Head of caudate nucleus (tissue), 42 donors: ENCODE measurements at places on chromosomes 4 and X.

DNA sequence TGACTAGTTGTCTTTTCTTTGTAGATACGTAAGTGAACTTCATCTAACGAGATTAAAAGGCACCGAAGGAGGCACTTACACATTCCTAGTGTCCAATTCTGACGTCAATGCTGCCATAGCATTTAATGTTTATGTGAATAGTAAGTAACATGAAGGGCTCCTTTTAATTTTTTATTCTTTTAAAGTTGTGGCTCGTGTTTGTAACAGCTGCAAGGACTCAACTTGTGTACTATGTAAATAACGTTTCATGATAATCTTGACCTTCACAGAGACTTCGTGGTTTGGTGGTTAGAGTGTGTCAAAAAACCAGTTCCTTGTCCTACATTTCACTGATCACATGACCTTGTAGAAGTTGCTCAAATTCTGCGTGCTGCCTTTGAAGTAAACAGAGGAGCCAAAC, 51.6 kb downstream of the KIT start:
- DNase-seq: no peak

DNA sequence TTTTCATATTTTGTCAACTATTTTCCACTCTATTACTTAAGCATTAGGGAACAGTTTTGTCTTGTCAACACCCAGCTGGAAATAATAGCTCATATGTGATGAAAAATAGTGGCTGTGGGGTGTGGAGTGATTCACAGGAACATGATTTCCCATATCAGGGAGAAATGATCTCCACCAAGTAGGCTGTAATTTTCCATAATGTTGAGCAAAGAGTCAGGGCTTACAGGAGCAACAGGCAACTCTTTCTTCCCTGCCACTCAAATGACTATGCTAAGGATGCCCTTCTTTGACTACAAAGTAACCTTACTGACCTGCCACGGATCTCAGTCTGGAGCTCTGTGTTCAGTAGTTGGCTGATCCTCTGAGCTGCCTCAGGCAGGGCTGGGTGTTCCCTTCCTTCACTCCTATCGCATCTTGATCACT, 90.0 kb upstream of the GATB start:
- no peak for DNase-seq

DNA sequence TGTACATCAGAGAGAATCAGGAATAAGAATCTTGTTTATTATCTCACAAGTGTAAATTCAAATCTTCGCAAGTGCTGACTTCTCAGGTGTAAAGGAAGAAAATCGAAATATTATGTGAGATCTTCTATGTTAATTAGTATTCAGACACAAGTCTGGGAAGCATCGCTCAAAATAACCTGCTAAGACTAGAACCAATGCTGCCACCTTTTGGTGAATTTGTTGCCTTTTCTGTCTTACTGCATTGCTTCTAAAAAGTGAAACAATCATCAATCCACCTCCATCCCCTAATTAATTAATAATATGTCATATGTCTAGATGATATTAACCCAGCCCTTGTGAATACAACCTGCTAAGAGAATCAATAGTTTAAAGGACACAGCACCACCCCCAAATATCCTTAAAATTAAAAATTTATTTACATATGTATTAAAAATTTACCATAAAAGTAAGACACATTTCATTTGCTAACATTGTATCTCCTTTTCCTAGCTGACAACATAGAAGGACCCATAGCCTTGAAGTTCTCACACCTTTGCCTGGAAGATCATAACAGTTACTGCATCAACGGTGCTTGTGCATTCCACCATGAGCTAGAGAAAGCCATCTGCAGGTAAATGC, 3.5 kb downstream of the EPGN start:
- DNase-seq: peak; percentile 48

GRCh38 chr4:159188646-159189045, 85.8 kb downstream of the RAPGEF2 start:
- no peak for DNase-seq

GRCh38 chr4:123561525-123561924, 164.9 kb downstream of the SPRY1 start:
- DNase-seq: no peak

DNA sequence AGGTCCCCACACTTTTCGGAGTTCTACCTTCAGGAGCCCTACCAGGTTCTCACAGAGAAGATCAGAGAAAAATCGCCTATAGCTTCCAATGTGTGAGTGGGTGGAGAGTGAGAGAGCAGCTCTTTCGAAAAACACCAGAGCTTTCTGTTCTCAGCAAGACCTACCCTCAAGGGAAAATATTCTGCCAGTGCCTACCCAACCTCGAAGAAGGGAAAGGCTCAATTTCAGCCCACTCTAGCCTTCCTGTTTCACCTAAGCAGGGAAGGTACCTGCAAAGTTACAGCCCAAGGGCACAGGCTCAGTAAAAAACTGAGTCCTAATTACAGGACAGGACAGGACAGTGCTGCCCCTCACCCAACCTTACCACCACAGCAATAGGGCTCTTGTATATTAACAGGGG, 104.0 kb upstream of the WDR17 start:
- no peak for DNase-seq

- DNase-seq: no peak
Measured at GRCh38 chr4:87036713-87037112, 101.9 kb downstream of the AFF1 start.

- DNase-seq: no peak
Measured at GRCh38 chr4:49000806-49001205, 14.7 kb downstream of the CWH43 start.

DNA sequence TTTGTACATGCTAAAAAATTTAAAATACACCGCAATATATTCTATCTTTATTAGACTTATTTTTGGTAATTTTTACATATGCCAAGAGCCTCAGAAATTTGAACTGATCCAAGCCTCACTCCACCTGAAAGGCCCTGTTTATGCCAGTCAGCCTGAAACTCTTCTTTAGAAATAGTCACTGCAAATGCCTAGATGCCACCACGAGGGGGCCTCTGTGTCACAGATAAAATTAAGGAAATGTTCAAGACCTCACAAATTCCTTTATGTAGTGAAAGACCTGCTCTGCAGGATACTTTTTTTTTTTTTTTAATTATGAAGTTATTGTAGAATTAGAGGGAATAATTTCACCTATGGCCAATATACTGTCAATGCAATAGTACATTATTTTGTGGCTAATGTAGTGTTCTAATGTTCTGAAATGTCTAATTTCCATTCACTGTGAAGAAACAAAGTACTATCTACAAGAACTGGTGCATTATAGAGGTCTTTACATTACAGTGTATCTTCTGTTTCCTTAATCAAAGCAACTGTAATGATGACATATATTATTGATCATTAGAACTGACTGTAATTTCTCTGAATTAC, 69.8 kb downstream of the DTHD1 start:
- peak; percentile 90 for DNase-seq

- no peak for DNase-seq
Measured at GRCh38 chrX:75365243-75365975, 91.5 kb downstream of the UPRT start.

DNA sequence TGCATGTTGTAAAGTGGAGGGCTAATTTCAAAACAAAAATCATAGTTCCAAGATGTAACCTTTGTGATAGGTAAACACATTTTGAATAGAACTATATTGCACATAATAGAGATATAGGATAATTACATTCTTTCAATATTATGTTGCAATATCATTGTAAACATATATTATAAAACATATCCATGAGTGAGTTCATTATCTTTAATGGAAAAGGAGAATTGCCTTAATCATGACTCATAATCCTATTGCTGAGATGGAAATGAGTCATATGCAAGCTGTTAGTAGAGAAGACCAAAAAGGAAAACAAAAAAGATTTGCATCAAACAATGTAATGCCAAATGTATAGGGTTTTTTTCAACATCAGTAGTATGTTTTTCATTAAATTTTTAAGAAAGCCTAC, 73.7 kb upstream of the WDR44 start:
- DNase-seq: no peak

GRCh38 chr4:1019729-1020470, 8.5 kb downstream of the FGFRL1 start:
- no peak for DNase-seq

DNA sequence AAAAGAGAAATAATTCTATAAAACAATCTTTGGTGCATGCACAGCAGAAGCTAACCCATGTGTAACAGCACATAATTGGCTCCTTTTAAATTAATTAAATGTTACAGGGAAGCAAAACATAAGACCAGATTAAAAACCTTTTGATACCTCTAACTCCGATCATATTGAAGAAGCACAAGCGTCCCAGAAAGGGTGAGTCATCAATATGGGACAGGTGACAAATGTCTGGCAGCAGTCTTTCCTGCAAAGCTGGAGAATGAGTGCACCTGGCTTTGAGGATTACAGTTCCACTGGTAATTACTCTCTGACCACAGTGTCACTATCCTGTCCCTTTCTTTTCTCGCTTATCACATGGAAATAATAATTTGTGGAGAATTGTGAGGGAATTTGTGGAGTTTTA, 94.6 kb downstream of the FAM9B start:
- no peak for DNase-seq

- DNase-seq: no peak
Measured at GRCh38 chr4:83297548-83298260, 13.1 kb upstream of the COQ2 start.

GRCh38 chr4:170247596-170247995, 157.8 kb upstream of the AADAT start:
- DNase-seq: no peak

GRCh38 chr4:76600447-76600846, 165.4 kb downstream of the SHROOM3 start:
- DNase-seq: no peak
